CD4-positive, alpha-beta T cell treated with Interleukin-4 for 4 hours (primary cell): ENCODE measurements at places on chromosomes 6 and 20.
A peak's percentile ranks its signal among the peaks of the same experiment; 100 is the strongest.

- DNase-seq, result no peak
These were observed 11.4 kb downstream of the SENP6 start for GRCh38 chr6:75613056-75613501.

DNA sequence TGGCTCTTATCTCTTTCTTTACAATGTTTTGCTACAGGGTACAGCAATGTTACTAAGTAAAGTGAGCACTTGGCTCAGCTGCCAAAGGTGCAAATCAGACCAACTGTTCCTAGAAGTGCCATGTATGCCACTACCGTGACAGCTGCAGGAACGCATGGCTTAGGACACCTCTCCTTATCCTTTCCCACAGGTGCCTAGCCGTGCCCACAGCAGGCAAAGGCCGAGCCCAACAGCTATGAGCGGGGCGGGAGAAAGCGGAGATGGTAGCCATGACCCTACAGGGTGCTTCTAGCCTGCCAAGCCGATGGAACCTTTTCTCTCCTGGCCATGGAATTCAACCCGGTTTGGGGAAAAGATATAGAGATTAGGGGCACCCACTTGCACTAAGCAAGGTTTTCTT lies 97.1 kb downstream of the FAXC start:
- DNase-seq, result no peak

DNA sequence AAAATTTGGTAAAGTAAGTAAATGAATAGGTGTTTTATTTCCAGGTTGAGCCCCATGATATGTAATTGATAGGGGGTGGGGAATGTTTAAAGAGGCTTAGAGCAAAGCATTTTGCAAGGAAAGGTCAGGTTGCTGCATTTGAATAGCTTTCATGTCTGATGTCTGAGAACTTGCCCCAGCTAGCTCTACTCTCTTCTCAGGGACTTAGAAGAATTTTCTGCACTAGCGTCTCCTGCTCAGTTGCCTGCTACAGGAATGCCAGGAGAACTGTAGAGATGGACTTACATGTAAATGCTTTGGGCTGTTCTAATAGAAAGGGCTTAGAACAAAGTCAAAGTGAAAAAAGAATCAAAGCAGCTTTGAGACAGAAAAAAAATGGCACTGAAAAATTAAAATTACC lies 35.5 kb downstream of the TRMT6 start:
- DNase-seq, result no peak

- no peak for DNase-seq
These were observed 14.2 kb upstream of the EPHA7 start for GRCh38 chr6:93433592-93433991.

DNA sequence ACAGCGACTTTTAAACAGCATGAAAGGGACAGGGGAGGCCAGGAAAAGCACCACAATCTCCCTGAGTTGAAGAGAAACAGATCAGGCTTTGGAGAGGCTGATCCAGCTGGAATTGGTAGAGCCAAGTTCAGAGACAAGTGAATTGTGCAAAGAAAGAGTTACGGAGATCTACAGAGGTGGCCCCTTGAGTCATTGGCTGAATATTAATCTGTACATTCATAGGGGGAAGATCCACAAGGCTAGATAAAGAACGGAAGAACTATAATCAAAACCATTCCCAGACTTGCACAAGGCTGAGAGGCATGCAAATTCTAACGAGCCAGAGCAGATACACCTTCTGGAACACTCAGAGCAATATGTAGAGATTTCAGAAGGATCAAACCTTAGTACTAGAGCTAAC lies 14.2 kb upstream of the FOXQ1 start:
- DNase-seq, result no peak

DNA sequence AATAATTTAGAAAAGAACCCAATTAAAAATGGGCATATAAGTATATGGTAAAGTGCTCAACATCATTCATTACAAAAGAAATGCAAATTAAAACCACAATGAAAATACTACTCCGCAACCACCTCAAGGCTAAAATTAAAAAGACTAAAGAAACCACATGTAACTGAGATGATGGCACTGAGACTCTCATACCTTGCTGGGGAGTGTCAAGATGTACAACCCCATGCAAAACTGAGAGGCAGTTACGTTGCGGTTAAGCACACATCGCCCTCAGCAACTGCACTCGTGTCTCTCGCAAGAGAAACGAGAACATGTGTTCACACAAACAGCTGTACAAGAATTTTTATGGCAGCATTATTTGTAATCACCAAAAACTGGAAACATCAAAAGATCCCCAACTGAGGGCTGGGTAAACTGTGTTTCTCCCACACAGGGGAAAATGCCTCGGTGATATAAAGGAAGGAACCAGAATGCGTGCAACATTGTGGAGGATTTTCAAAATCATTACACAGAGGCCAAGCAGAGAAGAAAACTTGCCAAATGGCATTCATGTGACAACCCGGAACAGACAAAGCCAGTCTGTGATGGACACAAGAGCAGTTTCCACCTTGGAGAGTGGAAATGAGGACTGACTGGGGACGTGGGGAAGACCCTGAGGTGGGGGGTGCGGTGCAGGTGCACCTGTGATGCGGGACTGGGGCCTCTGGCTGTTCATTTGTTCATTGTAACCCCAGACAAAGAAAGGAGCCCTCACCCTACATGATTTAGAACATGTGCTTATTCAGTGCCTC lies 144.9 kb downstream of the WDR27 start:
- DNase-seq, result peak; percentile 19

GRCh38 chr6:68859233-68859632 lies 224.2 kb downstream of the ADGRB3 start:
- no peak for DNase-seq

DNA sequence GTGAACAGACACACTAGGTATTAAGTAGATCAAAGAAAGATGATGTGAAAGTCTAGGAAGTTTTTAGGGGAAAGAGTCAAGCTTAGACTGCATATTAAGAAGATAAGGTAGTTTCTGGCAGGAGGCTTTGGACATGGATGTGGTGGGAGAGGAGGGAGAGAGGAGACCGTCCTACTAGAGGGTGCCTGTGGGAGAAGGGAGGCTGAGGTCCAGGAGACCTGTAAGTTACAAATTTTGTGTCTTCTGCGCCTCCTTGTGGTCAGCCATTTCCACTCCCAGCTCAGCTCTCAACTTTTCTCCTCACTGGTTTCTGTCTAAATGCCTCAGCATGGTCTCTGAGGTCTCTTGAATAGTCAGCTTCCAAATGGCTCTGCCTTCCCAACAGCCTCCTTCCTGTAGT lies 193.5 kb downstream of the UNC5CL start:
- DNase-seq, result no peak

GRCh38 chr6:45552536-45552935 lies 174.8 kb upstream of the SUPT3H start:
- DNase-seq, result no peak

DNA sequence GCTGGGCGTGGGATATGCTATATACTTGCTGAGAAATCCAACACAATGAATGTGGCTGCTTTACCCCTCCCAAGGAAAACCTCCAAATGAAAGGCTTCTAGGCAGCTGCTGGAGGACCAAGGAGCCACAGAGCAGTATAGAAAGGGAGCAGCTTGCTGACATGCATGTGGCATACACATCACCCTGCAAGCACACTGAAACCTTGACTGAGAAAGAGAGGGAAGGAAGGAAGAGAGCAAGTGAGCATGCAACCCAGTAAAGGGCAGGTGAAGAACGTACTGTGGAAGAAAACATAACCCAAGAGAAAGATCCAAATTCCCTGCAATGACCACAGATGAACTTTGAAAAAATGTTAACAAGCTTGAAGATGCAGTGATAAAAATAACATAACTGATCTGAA lies 543.0 kb downstream of the KIF16B start:
- no peak for DNase-seq

GRCh38 chr6:101402622-101403031 lies 9.1 kb downstream of the GRIK2 start:
- DNase-seq, result no peak

GRCh38 chr20:1242099-1242498 lies 16.3 kb downstream of the RAD21L1 start:
- DNase-seq, result no peak

GRCh38 chr20:50085481-50086365 lies 27.2 kb downstream of the UBE2V1 start:
- peak; percentile 68 for DNase-seq

- DNase-seq, result no peak
These were observed 61.2 kb upstream of the LAMP5 start for GRCh38 chr20:9453201-9453600.

GRCh38 chr6:29982097-29982496 lies 39.8 kb downstream of the HLA-A start:
- DNase-seq, result no peak

- DNase-seq, result no peak
These were observed 20.9 kb upstream of the NAA20 start for GRCh38 chr20:19996222-19996621.

DNA sequence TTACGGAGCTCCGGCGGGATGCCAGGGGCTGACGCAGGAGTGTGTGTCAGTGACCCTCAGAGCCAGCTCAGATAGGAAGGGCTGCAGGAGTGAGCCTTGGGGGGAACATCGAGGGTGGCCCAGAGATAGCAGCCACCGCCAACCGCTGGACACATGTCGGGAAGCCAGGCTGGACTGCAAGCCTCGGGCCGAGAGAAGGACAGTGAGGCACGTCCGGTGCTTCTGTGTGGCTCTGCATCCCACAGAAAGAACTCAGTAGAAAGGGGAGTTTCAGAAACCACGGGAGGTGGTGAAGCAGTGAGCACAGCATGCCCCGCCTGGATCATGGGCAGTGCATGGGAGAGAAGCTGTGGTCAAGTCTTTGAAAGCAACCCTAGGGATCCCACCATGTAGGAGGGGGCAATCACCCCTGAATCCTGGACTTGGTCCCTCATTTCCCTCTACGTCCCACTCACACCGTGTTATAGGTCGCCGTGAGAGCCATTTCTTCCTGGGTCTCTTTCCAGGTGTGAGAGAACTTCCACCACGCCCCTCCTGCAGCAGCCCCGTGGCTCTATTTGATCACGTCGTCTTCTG lies 383.7 kb upstream of the CDH4 start:
- no peak for DNase-seq

DNA sequence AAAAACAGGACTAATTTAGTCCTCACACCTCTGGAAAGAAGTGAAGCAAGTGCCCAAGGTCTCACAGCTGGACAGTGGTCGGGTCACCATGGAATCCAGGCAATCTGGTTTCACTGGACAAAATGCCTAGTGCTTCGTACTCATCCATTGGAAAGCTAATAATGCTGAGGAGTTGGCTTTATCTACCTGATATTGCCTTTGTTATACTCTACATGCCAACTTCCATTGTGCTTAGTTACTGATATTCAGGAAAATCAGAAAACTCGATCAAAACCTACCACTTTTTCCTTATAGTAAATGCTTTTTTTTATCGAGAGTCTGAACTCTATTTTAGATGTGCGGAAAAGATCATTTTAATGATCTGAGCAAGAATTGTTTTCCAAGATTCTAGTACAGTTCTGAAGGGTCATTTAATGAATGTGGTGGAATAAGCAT lies 966 bp downstream of the CFAP206 start:
- no peak for DNase-seq

DNA sequence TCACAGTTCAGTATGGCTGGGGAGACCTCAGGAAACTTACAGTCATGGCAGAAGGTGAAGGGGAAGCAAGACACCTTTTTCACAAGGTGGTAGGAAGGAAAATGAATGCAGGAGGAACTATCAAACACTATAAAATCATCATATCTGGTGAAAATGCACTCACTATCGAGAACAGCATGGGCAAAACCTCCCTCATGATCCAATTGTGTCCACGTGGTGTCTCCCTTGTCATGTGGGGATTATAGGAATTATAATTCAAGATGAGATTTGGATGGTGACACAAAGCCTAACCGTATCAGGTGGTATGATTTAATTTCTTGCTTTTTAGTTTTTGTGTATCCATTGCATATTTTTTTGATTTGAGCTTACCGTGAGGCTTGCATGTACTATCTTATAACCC lies 133.2 kb upstream of the SYNCRIP start:
- DNase-seq, result no peak

DNA sequence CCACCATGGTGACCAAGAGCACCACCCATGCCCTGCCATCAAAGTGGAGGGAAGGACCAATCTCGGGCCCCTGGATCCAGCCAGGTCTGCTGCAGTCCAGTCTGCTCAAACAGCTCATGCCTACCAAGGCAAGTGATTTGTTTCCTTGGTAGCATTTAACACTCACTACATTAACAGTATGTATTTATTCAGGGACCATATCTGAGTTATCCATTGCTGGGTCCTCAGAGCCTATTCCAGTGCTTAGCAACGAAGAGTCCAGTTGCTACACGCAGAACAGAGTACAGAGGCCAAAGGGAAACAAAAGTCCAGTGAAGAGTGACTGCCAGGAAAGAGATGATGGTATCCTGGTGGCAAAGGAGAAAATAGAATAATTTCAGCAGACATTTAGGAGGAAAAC lies 352.2 kb downstream of the PTPRT start:
- no peak for DNase-seq

DNA sequence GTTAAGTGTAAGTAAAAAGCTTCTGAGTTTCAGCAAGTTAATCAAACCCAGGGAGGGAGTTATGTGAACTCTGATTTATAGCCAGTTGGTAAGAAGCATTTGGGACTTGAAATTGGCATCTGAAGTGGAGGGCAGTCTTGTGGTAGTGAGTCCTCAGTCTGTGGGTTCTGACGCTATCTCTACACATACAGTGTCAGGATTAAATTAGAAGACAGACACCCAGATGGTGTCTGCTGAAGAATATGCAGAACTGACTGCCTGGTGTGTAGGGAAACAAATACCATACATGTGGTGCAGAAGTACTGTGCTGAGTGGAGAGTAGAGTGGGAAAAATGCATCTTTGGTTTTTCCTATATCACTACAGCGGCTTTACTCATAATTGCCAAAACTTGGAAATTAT lies 43.5 kb upstream of the PLN start:
- no peak for DNase-seq

DNA sequence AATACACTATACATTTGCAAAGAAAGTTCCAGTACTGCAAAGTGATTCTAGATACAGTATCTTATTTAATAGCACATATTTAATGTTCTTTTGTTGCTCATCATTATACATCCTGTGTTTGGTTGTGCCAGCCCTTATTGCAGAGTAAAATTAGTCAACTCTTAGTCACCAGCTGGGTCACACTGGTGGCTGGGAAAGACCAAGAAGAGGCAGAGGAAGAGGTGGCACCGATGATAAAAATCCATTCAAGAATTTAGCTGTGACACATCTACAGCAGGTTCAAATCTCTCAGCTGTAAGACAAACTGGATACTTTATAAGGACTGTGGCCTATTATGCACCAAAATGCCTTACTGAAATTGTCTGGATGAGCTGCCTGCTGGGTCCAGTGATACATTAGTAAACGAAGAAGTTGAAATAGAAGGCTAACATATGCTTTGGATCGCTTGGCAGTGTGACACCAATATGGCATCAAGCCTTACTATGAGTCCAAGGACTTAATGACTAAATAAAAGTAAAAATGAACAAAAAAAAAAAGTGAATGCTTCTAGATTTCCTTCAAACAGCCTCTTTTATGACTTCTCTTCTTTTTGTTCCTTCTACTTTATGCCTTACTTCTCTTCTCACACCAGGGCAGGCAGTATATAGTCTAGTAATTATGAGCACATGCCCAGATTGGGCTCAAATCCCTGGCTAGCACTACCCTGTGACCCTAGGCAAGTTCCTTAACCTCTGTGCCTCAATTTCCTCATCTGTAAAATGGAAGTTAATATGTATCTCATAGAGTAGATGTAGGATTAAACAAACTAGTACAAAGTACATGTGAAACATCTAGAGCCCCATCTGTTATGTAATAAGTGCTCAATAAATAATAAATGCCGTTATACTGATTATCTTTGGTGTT lies 29.4 kb upstream of the RNF8 start:
- peak; percentile 20 for DNase-seq

- no peak for DNase-seq
These were observed 55.1 kb downstream of the CEBPB start for GRCh38 chr20:50245498-50246366.
